ENCODE measurements at places on chromosomes 2 and 18. TPM values are rescaled to one million over a fixed set of nuclear protein-coding genes. Genes with fewer than 3 reads are reported as not detected.

The YPEL5 gene
- total RNA-seq: 83.0 TPM

The COPS8 gene
- 73.1 TPM for total RNA-seq

The TBR1 gene
- total RNA-seq: 2.0 TPM

The RAB11FIP5 gene
- total RNA-seq: 20.0 TPM

The GPR39 gene
- 11.4 TPM for total RNA-seq

The TMEM37 gene
- 18.0 TPM for total RNA-seq

GRCh38 chr2:106638580-106638979, 151.4 kb downstream of the CD8B2 start:
- H3K4me3 ChIP-seq: no peak overlapping the region
- H3K4me1 ChIP-seq: no peaks in the 10 kb centered on the region
- no peak overlapping the region for H3K27ac ChIP-seq

- H3K4me1 ChIP-seq: no peaks in the 10 kb centered on the region
- H3K27me3 ChIP-seq: no peaks in the 10 kb centered on the region
- no peak overlapping the region for H3K4me3 ChIP-seq
- H3K36me3 ChIP-seq: no peaks in the 10 kb centered on the region
These were observed 102.0 kb downstream of the RNF144A start for GRCh38 chr2:7019191-7019590.

DNA sequence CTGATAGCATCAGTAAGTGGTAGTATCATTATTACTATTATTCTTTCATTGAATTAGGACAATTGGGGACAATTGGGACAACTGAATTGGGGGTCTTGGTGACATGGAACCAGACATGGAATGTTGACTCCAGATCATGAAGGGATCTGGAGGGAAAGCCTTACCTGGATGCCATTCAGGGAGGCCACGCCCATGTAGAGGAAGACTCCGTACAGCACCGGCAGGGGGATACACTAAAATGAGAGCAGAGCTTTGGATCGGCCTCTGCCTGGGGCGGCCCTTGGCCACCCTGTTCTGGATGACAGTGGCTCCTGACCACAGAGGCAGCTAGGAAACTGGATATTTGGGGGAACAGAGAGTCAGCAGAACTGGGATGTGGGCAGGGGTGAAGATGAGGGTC, 29.2 kb downstream of the MTHFD2 start:
- peak; percentile 61 for DNase-seq
- H3K4me3 ChIP-seq: no peak overlapping the region
- peaks cover 4% of the 10 kb centered on the region for H3K36me3 ChIP-seq
- no peak overlapping the region for H3K27ac ChIP-seq

DNA sequence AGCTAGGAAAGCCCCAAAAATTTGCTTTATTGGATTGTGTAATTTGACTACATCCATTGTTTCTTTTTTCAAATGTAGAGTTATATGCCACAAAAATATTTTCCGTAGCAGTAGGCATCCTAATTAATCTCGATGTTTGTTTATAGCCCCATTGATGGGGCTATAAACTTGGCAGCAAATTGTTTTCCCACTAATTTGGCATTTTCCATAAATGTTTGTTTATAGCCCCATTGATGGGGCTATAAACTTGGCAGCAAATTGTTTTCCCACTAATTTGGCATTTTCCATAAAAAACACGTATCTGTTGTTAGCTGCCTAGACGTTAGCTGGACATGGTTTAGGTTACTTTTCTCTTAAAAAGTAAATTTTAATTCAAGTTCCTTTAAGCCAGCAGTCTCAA, 23.8 kb downstream of the MSH2 start:
- H3K27me3 ChIP-seq: no peaks in the 10 kb centered on the region
- no peaks in the 10 kb centered on the region for H3K4me1 ChIP-seq
- H3K27ac ChIP-seq: no peak overlapping the region
- no peak overlapping the region for H3K4me3 ChIP-seq

DNA sequence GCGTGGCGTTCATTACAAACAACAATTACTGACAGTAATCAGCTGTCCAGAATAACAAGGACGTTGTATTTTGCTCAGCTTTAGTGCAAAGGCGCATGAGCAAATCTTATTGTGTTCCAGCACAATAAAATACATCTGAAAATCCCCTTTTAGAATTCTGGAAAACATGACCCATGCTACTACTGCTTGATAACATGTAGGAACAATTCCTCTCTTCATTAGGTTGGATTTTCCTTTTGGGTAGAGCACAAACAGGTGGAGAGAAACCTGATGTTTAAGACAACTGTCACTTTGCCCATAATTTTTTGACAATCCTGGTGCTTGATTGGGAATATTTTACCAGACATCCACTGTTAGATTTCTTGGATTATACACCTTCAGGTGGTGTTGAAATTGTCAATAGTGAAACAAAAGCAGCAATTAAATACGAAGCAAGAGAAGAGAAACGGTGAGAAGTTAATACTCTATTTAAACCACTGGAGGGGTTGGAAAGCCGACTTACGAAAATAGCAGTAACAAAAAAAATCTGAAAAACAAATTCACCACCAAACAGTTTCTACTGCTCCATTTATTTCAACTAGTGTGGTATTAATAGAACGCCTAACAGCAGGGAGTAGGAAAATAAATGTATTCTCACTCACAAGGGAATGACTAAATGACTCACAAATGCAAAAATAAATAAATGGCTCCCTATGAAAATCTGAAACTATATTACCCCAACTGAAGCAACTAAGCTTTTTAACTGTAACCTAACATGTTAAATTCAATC, 102.7 kb downstream of the CPO start:
- H3K4me3 ChIP-seq: no peak overlapping the region
- no peak for DNase-seq

- no peaks in the 10 kb centered on the region for H3K27me3 ChIP-seq
- peaks cover 3% of the 10 kb centered on the region for H3K4me1 ChIP-seq
- no peak overlapping the region for H3K4me3 ChIP-seq
- no peak for DNase-seq
These were observed 80.8 kb downstream of the INPP5D start for GRCh38 chr2:233140978-233141377.

GRCh38 chr2:168434146-168434545, 21.9 kb upstream of the CERS6 start:
- H3K4me3 ChIP-seq: no peak overlapping the region
- H3K27ac ChIP-seq: no peak overlapping the region
- no peaks in the 10 kb centered on the region for H3K4me1 ChIP-seq

DNA sequence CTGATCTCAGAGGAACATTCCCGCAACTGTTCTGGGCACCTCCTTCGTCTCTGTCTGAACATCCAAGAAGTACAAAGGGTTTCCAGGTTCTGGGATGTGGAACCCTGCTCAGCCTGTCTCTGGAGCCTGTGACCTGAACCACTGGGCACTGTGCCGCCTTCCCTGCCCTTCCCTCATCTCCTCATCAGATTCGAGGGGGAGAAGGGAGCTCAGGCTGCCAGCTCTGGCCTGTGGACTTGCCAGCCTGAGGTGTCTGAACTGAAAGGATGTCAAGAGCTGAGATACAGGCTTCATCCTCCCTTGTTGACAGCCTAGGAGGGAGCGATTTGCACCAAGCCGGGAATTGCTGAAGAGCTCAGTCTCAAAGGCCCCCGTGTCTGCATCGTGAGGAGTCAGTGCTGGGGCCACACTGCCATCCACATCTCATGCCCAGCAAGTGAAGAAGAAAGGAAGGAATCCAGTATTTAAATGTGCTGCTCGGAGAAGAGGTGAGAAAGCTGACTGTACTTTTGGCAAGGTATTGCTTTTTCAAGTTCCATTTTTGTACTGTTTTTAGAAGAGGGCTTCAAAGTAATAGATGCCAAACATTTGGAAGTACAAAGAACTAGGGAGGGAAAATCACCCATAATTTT, 12.6 kb downstream of the NEU2 start:
- no peak overlapping the region for H3K4me3 ChIP-seq
- no peak overlapping the region for H3K27ac ChIP-seq
- H3K36me3 ChIP-seq: no peaks in the 10 kb centered on the region
- no peaks in the 10 kb centered on the region for H3K27me3 ChIP-seq
- no peaks in the 10 kb centered on the region for H3K4me1 ChIP-seq

DNA sequence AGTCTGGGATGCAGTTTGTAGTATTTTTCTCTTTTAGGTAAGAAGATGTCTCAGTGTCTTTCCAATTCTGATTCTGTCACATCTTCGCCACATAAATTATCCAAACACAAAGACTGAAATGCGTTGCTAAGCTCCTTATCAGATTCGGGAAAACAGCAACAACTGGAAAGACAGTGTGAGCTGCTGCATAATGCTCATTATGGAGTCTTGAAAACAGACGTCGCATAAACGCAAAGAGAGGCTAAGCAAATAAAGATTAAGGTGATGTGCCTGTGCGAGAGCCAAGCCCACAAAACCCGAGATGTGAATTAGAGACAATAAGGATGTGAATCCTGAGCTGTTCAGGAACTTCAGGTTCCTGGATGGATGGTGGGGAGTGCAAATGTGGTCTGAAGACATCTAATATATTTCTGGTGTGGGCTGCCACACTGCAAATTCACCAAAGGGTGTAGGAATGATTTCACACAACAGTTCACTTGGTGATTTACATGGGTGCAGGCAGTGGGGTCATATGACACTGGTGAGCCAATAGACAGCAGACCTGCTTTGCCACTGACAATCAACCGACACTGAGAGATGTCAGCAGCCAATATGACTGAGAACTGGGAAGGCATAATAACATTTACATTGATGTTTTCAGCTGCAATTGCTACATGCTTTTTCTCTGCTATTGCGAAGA, 195.8 kb downstream of the MTX2 start:
- H3K27me3 ChIP-seq: peaks cover 8% of the 10 kb centered on the region
- no peaks in the 10 kb centered on the region for H3K36me3 ChIP-seq

- H3K4me3 ChIP-seq: no peak overlapping the region
- no peak overlapping the region for H3K27ac ChIP-seq
- no peaks in the 10 kb centered on the region for H3K27me3 ChIP-seq
- H3K4me1 ChIP-seq: no peaks in the 10 kb centered on the region
These were observed 14.7 kb downstream of the DAW1 start for GRCh38 chr2:227886149-227886548.

DNA sequence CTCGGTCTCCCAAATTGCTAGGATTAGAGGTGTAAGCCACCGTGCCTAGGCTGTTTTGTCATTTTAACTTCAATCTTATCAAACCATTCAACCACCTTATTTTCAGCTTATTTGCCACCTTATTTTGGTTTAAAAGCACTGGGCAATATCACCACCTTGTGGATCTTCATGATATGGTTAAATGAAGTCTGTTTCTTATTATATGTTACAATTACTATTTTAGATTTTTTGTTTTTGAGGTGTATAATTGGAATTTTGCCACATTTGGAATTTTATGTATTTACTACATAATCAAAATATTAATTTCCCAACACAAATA, 43.8 kb upstream of the SCN9A start:
- DNase-seq: no peak
- no peaks in the 10 kb centered on the region for H3K36me3 ChIP-seq
- H3K4me1 ChIP-seq: no peaks in the 10 kb centered on the region

- H3K4me1 ChIP-seq: peaks cover 7% of the 10 kb centered on the region
- H3K4me3 ChIP-seq: no peak overlapping the region
- H3K27me3 ChIP-seq: peaks cover 95% of the 10 kb centered on the region
- no peak for DNase-seq
- H3K36me3 ChIP-seq: no peaks in the 10 kb centered on the region
These were observed 17.3 kb downstream of the EN1 start for GRCh38 chr2:118830118-118830517.

- H3K27me3 ChIP-seq: peaks cover 74% of the 10 kb centered on the region
- no peak overlapping the region for H3K4me3 ChIP-seq
- H3K4me1 ChIP-seq: no peaks in the 10 kb centered on the region
- DNase-seq: no peak
These were observed 302.4 kb upstream of the CXCR4 start for GRCh38 chr2:136420346-136420745.

DNA sequence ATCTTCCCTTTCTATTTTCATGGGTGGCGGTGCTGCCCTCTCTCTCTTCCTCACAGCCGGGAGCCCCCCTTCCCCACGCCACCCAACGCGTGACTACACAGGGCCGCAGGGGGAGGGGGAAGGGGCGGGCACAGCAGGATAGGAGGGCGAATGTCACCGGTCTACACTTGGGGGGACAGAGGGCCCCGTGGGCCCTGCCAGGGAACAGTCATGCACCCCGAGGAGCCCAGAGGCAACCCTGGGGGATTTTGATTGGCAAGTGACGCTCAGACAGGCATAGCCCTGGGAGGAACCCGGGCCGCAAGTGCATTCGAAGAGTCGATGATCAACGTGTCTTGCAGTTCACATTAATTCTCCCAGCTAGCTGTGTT, 91.1 kb upstream of the ANKRD30BL start:
- H3K27me3 ChIP-seq: no peaks in the 10 kb centered on the region
- H3K4me3 ChIP-seq: no peak overlapping the region

Data from endodermal cell (in vitro differentiated cells).